ENCODE measurements at places on chromosomes 3 and 15.

GRCh38 chr15:86197770-86198169, 118.1 kb downstream of the AGBL1 start:
- no peak for DNase-seq

DNA sequence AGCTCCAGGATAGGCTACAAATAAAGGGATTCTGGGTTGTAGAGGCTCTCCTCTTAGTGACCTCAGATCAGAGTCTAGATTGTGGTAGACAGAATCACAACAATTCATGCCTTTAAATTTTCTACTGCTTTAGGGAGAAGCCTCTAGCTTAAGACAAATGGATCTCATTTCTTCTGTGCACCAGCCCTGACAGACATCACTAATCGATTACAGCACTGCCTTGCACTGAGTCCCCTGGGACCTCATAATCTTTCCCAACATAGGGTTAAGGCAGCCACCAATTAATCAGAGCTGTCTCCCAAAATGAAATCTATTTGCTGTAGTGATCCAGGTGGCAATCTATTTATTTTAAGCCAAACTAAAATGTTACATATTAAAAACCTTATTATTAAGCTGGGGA, 436.5 kb upstream of the WNT5A start:
- DNase-seq, result no peak

DNA sequence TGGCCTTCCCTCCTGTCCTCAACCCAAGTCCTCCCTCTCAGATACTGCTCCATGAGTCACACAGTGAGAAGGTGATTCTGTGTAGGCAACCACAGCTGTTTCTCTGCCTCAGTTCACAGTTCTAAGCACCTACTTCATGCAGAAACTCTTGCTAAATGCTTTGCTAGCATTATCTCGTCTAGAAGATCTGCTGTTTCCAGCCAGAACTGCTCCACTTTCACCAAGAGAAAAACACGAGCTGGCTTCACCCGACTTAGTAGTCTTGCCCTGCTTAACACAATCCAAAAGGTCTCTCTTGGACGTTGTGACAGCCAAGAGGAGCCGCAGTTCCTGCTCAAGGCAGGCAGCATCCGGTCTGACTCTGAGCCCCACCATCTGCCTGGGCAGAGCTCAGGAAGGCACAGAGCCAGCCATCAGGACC, 272.1 kb downstream of the UACA start:
- DNase-seq, result no peak

DNA sequence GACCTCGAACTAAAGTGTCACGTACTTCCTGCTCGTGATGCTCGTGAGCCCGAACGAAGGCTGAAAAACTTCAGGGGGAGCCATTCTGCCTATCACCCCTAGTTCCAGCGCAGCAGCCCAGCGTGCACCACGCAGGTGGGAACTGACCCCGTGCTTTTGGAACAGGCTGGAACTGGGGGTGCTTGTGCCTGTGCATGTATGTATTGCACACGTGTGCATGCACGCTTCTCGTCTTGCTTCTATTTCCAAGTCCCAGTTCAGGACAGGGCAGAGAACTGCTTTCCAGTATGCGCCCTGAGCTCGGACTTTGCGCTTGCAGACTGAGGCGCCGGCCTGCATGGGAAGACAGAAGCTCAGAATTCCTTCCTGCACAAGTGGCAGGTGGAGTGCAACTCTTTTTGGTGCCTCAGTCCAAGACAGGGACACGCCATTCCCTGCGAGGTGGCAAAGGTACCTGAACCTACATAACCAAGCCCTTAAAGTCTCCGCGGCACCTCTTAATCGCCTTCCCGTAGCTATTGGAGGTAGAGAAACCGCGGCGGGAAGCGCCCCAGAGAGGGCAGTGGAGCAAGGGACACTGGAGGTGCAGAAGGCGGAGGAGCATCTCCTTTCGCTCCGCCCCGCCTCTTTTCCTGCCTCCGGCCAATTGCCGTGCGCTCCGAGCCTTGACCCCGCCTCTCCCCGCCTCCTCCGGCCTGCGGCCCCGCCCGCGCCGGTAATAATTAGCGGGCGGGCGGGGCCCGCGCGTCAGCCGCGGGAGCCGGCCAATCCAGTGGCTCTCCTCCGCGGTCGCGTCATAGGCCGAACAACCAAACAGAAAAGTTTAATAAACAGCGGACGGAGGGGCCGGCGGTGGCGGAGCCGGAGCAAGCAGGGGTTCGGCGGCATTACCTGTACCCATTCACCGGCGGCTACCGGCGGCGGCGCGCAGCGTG, at the start of gene ZFAND6:
Gene ZFAND6 (plus strand): TSS at position 826 of the 935 bp plus-strand sequence. CDS start 60,669 bp downstream, outside the sequence.
- DNase-seq, result peak; percentile 98

DNA sequence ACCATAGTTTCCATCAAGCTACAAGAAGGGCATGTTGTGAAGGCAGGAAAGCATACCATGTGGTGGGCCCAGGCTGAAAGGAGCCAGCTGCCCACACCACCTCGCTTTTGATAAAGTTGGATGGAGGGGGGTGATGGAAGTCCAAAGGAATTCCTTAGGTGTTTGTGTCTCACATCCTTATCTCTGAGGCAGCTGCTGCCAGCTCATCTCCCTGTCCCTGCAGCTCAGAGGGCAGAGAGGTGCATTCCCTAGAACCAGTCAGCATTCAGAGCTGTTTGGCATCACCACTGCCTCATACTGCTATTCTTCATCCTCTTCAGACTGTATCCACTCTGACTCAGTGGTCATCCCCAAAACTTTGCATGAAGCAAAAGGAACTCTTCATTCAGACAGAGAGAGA, 141.5 kb upstream of the BFSP2 start:
- DNase-seq, result no peak

DNA sequence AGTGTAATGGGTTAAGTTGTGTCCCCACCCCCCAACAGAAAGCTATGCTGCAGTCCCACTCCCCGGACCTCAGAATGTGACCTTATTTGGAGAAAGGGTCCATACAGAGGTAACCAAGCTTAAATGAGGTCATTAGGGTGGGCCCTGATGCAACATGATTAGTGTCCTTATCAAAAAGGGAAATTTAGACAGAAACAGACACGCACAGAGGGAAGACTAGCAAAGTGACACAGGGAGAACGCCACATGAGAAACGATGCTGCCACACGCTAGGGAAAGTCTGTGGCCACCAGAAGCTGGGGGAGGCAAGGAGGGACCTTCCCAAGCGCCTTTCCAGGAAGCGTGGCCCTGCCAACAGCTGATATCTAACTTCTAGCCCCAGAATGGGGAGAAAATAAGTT, 65.4 kb downstream of the RPN1 start:
- no peak for DNase-seq

GRCh38 chr15:101709466-101709865, 14.8 kb downstream of the TARS3 start:
- no peak for DNase-seq

GRCh38 chr3:78406396-78406795, 1361.4 kb downstream of the ROBO1 start:
- DNase-seq, result no peak

- DNase-seq, result no peak
Measured at GRCh38 chr3:39068556-39068955, 16.7 kb downstream of the WDR48 start.

- no peak for DNase-seq
Measured at GRCh38 chr3:25775936-25776335, 7.3 kb downstream of the NGLY1 start.

- no peak for DNase-seq
Measured at GRCh38 chr3:177657243-177657642, 460.0 kb upstream of the TBL1XR1 start.

- no peak for DNase-seq
Measured at GRCh38 chr15:35058534-35059054, 26.5 kb downstream of the NANOGP8 start.

- no peak for DNase-seq
Measured at GRCh38 chr3:122415104-122415744, 638 bp downstream of the WDR5B start.

- DNase-seq, result no peak
Measured at GRCh38 chr15:57234156-57234555, 142.1 kb upstream of the CGNL1 start.

DNA sequence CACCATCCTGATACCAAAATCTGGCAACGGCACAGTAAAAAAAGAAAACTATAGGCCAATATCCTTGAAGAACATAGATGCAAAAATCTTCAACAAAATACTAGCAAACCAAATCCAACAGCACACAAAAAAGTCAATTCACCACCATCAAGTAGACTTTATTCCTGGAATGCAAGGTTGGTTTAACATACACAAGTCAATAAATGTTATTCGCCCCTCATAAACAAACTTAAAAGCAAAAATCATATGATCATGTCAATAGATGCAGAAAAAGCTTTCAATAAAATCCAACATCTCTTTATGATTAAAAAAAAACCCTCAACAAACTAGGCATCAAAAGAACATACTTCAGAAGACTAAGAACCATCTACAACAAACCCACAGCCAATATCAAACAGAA, 252.9 kb downstream of the UACA start:
- no peak for DNase-seq

DNA sequence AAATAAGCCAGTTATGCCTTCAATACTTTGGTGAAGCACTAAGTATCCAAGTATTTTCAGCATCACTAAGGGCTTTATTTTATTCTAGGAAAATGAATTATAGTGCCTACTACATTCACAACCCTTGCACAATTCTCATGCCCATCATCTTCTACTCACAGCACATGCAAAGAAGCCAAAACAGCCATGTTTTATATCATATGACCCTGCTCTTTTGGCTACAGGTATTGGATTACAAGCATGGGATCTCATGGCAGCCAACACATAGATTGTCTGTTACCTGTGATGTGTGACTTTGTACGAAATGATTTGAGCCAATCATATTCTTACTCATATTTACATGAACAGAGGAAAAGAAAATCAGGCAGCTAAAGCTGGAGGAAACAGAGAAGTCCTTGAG, 38.6 kb downstream of the STT3B start:
- DNase-seq, result no peak

- DNase-seq, result peak; percentile 79
Measured at GRCh38 chr3:52243791-52244628, 1.5 kb upstream of the PPM1M start.

DNA sequence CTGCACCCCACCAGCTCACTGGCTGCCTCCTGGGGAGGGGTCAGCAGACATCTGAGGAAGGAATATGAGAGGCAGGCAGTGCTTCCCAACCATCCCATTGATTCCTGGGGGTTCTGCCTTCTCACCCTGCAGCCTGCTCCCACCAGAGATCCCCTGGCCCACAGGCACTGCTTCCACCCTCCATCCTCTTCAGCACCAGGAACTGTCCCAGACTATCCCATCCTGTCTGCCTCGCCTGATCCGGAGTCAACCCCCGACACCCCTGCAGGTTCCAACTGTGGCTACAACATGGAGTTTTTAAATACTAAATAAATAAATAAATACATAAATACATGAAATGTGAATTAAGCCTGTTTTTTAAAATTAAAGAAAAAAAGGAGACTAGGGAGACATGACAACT, 43.6 kb downstream of the CACNA2D2 start:
- DNase-seq, result no peak

- no peak for DNase-seq
Measured at GRCh38 chr3:32419742-32420125, 28.1 kb downstream of the CMTM7 start.

GRCh38 chr3:110743202-110743601, 328.4 kb upstream of the NECTIN3 start:
- no peak for DNase-seq

DNA sequence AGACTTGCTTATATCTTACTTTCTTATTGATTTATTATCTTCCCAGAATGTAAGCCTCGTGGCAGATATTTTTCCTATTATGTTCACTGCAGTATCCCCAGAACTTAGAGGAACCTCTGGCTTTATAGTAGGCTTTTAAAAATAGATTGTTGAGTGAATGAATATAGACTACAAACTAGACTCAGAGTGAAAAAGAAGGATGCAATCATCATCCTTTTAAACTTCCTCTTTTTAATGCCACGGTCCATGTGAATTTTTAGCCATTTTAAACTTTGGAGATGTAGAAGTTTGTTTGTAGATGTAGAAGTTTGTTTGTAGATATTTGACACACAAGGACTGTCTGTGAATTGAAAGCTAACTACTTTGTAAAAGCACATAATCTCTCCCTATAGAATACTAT, 7.2 kb upstream of the P2RY12 start:
- no peak for DNase-seq

- no peak for DNase-seq
Measured at GRCh38 chr3:142027735-142028134, 121.6 kb downstream of the TFDP2 start.

- no peak for DNase-seq
Measured at GRCh38 chr15:73397461-73397860, 28.7 kb upstream of the HCN4 start.

GRCh38 chr3:64815195-64815631, 127.4 kb upstream of the ADAMTS9 start:
- no peak for DNase-seq

DNA sequence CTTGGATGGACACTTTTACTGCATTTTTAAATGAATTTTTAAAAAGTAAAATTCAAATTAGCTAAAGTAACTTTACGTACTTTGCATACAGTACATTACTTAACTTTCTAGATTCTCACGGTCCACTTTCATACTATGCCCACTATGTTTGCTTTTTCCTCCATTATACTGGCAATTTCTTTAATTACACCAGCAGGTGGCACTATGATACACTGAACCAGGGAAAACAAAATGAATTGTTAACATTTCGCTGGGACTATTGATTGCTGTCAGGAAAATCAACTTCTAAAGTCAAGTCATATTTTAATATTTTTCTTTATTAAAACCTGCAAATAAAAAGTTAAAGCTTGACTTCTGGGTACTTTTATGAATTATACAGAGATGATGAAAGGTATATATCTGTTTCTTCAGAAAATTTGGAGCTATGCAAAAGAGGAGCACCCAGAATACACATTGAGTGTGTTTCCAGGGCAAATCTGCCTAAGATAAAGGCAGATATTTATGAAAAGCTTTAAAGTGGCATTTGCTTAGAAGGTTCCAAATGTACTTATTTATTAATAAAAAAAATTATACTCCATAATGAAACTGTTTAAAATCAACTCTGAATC, 21.8 kb upstream of the POU1F1 start:
- DNase-seq, result no peak

DNA sequence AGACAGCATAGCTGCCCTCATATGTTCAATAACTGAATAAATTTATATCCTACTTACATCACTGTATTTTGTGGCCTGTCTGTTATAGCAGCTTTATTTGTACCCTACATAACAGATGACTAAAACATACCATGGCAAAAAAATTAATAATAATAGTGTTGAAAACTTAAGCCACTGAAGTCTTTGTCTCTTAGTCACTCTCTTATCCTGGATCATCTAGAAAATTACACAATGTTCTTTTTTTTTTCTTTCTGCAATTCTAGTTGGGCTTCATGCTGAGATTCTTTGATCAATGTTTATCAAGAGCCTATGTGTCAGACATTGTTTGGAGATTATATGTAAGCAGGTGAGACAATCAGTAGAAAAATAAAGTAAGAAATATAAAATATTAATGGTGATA, 519.3 kb upstream of the ARPP21 start:
- DNase-seq, result no peak

DNA sequence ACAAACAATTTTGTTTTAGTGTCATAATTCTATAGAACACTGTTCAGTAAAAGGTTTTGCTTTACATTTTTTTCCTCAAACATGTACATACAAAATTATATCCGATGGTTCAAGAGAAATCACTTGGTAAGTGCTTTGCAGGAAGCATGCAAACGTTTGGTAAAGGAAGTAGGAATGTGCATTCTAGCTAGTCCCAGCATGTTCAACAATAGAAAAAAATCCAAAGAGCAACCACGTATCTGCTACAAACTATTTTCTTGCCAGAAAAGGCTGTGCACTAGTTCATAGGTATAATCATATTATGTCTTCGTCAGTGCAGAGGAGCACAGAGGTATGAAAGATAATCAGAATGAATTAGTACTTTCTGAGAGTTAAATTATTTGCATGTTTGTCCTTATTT, 58.0 kb downstream of the GPR160 start:
- no peak for DNase-seq
